CD4-positive, alpha-beta memory T cell (primary cell): ENCODE measurements at places on chromosomes 7 and 10. TPM values are rescaled to one million over a fixed set of nuclear protein-coding genes. Genes with fewer than 3 reads are reported as not detected.

Gene AGMO
- polyA plus RNA-seq, result not detected

- no peak for DNase-seq
Observed at GRCh38 chr7:19405541-19405940, 260.3 kb upstream of the FERD3L start.

GRCh38 chr10:102435529-102436233, 3.3 kb upstream of the CUEDC2 start:
- peak; percentile 15 for DNase-seq

Gene CACUL1
- polyA plus RNA-seq, result 14.9 TPM

DNA sequence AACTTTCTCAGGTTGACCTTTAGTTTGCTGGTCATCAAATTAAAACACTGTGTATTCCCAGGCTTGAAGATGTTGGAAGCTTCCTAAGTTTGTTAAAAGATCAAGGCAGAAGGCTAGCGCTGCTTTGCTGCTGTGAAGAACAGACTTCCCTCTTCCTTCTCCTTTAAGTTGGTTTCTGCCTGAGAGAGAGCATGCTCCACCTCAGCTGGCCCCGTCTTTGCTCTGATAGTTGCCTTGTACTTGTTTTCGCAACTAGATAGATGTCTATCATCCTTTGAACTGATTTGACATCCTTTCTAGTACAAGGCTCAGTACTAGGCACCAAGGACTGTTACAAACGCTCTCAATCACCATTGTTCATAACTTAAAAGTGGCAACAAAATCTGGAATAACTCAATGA, 177.8 kb upstream of the MKLN1 start:
- no peak for DNase-seq

Gene TRPV5
- not detected for polyA plus RNA-seq

Gene EPO
- not detected for polyA plus RNA-seq
